Left cardiac atrium (tissue), 4 donors: ENCODE measurements at places on chromosomes 2 and 18.

- DNase-seq, result no peak
Measured at GRCh38 chr2:24372033-24372432, 11.7 kb upstream of the ITSN2 start.

DNA sequence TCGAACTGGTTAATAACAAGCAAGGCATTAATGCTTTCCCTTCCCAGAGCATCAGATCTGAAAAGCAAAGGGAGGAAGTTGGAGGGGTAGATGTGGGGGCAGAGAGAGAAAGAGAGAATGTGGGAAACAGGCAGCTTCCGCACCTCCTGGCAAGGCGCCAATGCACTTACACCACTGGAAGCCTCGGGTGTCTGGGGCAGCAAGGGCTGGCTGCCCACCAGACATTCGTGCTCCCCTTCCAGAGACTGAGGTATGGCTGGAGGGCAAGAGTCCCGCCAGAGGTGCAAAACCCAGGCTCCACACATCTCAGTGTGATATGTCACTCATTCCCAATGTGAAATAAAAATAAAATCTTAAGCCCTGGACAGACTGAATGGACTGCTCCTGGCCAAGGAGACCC lies 46.4 kb downstream of the TEX51 start:
- DNase-seq, result no peak

- DNase-seq, result no peak
Measured at GRCh38 chr2:5021136-5021535, 671.0 kb upstream of the SOX11 start.

DNA sequence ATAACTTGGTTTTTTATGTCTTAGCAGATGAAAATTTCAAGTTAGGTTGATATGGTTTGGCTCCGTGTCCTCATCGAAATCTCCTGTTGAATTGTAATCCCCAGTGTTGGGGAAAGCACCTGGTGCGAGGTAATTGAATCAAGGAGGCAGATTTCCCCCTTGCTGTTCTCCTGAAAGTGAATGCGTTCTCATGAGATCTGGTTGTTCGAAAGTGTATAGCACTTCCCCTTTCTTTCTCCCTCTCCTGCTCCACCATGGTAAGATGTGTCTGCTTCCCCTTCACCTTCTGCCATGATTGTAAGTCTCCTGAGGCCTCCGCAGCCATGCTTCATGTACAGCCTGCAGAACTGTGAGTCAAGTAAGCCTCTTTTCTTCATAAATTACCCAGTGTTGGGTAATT lies 242.1 kb upstream of the TNP1 start:
- DNase-seq, result no peak

DNA sequence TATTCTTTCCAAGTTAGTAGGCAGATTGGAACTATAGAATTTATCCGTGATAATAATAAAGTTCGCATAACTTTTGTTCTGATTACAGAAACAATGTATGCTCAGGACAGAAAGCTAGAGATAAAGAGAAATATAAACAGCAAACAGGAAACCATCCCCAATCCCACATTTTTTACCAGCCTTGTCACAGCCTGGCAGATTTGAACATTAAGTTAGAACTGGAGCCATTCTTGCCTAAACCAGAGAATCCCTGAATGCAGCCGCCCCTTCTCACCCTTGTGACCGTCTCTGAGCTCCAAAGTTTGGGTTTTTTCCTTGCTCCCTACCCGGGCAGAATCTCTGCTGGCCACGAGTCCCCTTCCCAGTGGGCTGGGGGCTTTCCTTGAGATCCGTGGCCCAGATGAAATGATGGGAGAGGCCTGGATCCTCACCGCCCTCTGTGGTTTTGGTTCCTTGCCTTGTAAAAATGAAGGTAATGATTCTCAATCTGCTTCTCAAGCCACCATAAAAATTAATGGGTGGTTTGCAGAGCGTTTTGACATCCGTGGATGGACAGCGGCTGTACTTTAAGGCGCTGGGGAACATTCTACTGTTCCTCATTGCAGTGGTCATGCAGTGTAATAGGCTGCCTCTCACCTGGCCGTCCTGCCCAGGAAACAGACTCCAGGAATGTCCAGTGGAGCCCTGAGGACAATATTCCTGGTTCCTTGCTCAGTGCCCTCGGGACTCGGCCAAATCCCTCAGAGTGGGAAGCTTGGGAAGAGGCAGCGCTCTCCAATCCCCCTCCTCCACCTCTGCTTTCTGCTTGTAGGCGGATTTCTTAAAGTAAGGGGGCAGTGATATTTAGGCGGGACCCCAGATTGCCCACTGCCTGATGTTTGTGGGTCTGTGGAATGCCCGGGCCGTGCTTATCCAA lies 1.6 kb downstream of the SH3BP4 start:
- no peak for DNase-seq

DNA sequence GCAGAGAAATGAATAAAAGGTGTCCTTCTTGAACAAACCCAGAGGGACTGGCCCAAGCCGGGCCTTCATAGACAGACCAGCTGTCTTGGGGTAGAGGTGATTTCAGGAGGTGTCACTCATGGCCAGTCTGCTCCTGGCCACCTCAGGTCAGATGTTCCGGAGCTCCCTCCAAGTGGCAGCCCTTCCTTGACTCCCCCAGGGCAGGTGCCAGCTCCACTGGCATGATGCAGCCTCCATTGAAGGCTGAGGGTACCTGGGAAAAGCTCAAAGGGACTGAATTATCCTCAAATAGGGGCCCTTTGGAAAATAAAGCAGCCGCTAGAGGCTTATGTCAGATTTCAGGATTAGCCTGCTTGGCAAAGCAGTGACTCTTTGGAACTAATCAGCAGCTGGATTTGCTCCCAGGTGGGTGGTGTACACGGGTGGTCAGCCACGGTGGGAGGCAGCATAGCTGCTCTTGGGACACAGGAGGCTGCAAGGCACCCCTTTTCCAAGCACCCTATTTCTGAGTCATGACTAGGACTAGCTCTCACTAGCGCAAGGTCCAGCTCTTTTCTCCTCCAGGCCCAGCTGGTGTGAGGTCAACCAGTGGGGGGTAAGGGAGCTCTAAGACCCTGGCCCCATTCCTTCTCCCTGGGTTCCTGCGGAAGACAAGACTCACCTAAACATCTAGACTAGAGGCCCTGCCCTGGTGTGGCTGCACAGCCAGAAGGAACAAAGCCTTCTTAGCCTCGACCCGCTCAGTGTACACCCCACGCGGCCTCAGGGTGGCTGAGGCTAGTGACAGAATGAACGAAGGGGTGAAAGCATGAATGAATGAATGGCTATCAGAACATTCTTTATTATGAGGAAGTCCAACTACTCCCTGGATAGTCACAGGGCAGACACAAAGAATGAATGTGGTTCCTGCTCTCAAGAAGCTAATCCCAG lies 29.3 kb downstream of the HS1BP3 start:
- DNase-seq, result peak; percentile 18

DNA sequence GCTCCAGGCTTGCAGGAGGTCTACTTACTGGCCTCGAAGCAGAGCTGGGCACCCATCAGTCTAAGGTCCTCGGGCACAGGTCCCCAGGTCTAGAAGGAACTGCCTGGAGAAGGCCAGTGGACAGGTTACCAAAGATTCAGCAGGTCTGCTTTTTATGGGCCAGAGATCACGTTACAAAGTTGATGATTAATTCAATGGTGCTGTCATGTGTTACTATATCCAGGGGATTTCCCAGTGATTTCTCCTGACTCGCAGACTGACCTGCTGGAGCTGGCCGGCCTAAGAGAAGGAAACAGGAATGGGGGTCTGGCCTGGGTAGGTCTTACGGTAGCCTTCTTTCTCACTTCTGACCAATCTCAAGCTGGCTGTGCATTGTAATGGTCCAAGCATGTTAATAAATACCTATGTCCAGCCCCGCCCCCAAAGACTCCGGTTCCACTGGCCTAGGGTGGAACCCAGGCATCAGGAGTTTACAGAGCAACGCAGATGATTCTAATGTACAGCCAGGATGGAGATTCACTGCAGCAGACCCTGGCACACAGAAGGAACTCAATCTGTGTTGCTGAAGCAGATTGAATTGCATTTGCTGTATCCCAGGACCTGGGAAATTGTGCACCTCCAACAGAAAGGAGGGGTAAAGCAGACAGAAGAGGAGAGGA lies at the start of gene NEURL3:
NEURL3 (minus strand) TSS at position 127 of the 659 bp plus-strand sequence; CDS start at position 56, 71 bp downstream.
- DNase-seq, result no peak

DNA sequence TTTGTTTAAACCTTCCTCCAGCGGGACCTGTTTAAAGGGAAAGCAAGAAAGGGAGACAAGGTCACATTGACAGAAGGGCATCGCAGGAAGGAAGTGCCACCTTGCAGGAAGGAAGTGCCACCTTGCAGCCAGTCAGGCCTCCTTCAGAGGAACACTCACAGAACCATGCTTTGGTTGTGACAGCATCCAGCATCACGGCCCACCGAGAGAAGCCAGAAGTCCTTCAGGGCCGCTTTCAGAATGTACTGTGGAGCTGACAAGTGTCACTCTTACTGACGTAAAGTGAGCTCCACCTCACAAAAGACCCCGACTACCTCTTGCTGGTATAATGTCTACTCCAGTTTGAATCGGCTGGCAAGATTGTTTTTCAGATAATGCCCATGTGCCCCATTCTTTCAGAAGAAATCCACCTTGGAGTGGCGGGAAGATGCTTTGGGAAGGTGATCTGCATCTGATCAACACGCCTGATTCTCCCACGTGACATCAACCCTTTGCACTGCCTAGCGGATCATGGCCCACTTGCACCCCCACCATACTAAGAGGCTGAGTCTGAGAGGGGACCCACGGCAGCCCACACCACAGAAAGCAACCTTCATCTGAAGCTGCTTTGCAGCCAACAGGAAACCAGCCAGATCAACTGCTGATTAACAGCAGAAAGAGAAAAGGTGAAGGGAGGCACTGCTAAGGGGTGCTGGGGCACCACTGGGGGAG lies 99.8 kb downstream of the UXS1 start:
- DNase-seq, result no peak

GRCh38 chr2:136117391-136117841 lies 533 bp downstream of the CXCR4 start:
- peak; percentile 50 for DNase-seq

DNA sequence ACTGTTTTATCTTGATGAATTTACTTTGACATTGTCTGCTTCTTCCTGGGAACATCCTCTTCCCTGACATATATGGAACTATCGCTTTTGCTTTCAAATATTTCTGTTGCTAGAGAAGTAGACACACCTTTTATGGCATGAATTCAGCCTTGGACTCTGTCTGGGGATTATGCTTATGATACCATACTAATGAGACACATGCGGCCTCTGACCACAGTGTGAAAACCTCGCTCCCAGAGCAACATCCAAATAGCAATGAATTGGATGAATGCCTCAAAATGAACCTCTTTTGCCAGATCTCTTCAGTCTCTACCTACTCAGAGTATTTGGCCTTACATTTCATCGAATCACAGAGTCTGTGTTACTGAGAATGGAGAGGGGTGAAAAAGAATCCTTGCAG lies 70.9 kb downstream of the PIEZO2 start:
- no peak for DNase-seq

DNA sequence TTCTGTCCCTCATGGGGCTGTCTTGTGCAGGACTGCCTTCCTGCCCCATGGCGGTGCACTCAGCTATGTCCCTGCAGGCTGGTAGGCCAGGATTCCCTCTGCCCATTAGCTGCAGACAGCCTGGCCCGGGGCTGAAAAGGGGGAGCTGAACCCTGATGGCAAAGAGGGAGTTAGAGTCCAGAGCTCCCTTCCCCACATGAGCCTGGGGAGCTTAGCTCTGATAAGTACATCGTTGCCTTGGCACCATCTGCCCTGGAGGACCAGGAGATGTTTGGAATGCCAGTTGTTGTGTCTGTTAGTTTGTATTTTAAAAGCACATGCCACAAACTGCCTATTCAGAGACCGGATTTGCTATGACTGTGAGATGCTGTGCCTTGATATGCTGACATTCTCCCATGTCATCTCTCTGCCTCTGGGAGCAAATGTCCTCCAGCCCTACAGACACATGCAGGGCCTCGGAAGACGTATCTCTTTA lies 65.1 kb upstream of the AFF3 start:
- no peak for DNase-seq

- no peak for DNase-seq
Measured at GRCh38 chr2:29747786-29748470, 173.5 kb downstream of the ALK start.

- no peak for DNase-seq
Measured at GRCh38 chr2:101277111-101277510, 24.4 kb downstream of the CNOT11 start.

- DNase-seq, result no peak
Measured at GRCh38 chr18:58128381-58129374, 84.7 kb downstream of the NEDD4L start.

DNA sequence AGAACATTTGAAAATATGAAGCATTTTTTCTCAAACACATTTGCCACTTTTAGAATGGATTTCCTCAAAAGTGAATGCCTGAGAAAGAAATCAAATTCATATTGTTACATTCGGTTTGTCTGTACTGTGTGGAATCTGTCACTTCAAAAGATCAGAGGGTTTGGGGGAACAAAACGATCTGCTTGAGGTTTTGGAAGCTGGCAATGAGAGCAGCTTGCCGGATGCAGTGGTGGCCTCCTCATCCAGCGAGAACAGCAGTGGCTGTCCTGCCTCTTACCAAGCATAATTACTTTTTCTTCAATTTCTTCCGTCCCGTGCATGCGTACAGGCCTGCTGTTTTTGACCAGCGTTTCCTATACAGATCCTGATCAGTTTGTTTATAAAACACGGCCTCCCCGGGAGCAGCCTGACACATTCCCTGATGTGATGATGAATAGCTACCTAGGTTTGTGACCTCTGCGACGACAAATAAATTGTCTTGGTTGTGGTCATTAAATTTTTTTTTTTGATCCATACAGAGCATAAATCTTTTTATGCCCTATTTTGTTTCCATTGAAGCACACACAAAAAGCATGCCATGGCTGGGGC lies 45.2 kb downstream of the ITGA6 start:
- DNase-seq, result no peak

DNA sequence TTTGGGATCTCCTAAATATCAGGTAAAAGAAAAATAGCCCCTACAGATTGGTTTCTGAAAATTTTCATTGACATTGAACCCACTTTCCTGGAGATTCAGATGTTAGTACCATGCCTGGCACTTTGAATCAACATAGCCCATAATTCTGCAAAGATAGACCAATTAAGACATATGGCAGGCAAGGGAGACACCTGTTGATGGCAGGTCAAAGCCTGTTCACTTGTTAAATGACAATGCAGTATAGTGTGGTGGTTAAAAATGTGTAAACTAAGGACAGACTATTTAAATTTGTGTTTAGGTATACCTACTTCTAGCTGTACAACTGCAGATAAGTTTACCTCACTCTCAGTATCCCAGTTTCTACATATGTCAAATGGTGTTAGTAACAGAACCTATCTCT lies 178.1 kb upstream of the MMADHC start:
- DNase-seq, result no peak

- no peak for DNase-seq
Measured at GRCh38 chr2:150191349-150191748, 296.1 kb downstream of the RND3 start.

GRCh38 chr18:48284743-48285142 lies 124.4 kb downstream of the ZBTB7C start:
- no peak for DNase-seq

GRCh38 chr2:98102878-98103277 lies 15.9 kb downstream of the VWA3B start:
- DNase-seq, result no peak

DNA sequence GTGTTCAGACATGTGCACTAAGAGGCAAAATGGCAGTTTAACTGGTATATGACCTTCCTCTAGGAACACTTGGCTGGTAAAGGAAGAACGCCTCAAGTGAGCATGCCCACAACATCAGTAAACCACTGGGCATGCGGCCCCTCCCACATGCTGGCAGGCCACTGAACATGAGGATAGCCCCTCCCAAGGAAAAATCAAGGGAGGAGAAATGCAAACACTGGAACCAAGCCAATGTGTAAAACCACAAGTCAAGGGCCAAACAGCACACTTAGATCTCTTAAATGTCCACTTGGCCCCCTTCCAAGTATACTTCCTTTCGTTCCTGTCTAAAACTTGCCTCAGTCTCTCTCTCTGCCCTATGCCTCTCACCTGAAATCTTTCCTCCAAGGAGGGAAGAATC lies 980.8 kb downstream of the TSN start:
- DNase-seq, result no peak
